Spleen (tissue), 13 donors: ENCODE measurements at places on chromosomes 6 and 20. TPM values are rescaled to one million over a fixed set of nuclear protein-coding genes. Genes with fewer than 3 reads are reported as not detected.

DNA sequence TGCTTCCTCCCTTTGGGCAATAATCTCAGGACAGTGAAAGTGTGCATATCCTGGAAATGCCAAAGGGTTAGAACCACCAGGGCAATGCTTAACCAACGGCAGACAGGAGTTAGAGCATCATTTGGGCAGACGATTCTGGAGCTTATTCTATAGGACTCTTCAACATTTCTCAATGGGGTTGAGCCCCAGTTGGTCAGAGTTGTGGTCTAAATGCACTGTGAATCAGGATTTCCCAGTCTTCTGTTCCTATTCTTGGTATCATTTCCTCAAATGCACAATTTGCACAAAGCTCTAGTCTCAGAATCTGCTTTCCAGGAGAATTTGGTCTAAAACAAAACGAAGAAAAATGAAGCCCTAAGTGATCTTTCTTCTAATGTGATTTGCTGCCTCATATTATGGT, 389.6 kb upstream of the JAG1 start:
- no peaks in the 10 kb centered on the region for H3K4me1 ChIP-seq
- H3K27ac ChIP-seq, result no peak overlapping the region
- no peak overlapping the region for H3K4me3 ChIP-seq
- no peaks in the 10 kb centered on the region for H3K27me3 ChIP-seq
- no peak for DNase-seq
- H3K36me3 ChIP-seq, result no peaks in the 10 kb centered on the region

FAM217A gene
- polyA plus RNA-seq, result not detected

GRCh38 chr6:106939848-106940247, 34.7 kb downstream of the CD24 start:
- H3K4me1 ChIP-seq, result peaks cover 5% of the 10 kb centered on the region
- no peak overlapping the region for H3K27ac ChIP-seq
- H3K36me3 ChIP-seq, result no peaks in the 10 kb centered on the region

- no peak overlapping the region for H3K4me3 ChIP-seq
- H3K36me3 ChIP-seq, result peaks cover 76% of the 10 kb centered on the region
- H3K4me1 ChIP-seq, result peaks cover 10% of the 10 kb centered on the region
- H3K27me3 ChIP-seq, result no peaks in the 10 kb centered on the region
- no peak for DNase-seq
Observed at GRCh38 chr20:32438331-32438858, 80.3 kb downstream of the ASXL1 start.

GRCh38 chr6:18485660-18486435, 98.7 kb downstream of the RNF144B start:
- H3K4me1 ChIP-seq, result no peaks in the 10 kb centered on the region
- no peak for DNase-seq
- no peaks in the 10 kb centered on the region for H3K27me3 ChIP-seq
- H3K4me3 ChIP-seq, result no peak overlapping the region
- no peaks in the 10 kb centered on the region for H3K36me3 ChIP-seq

- DNase-seq, result no peak
- H3K27ac ChIP-seq, result no peak overlapping the region
- no peaks in the 10 kb centered on the region for H3K36me3 ChIP-seq
- no peak overlapping the region for H3K4me3 ChIP-seq
Observed at GRCh38 chr20:54148947-54149764, 24.6 kb downstream of the CYP24A1 start.

FKBP1C gene
- 0.65 TPM for polyA plus RNA-seq

RHAG gene
- polyA plus RNA-seq, result not detected

- no peaks in the 10 kb centered on the region for H3K4me1 ChIP-seq
- no peak for DNase-seq
- no peaks in the 10 kb centered on the region for H3K36me3 ChIP-seq
- no peak overlapping the region for H3K4me3 ChIP-seq
Observed at GRCh38 chr6:70289299-70289698, 13.6 kb downstream of the COL9A1 start.

DNA sequence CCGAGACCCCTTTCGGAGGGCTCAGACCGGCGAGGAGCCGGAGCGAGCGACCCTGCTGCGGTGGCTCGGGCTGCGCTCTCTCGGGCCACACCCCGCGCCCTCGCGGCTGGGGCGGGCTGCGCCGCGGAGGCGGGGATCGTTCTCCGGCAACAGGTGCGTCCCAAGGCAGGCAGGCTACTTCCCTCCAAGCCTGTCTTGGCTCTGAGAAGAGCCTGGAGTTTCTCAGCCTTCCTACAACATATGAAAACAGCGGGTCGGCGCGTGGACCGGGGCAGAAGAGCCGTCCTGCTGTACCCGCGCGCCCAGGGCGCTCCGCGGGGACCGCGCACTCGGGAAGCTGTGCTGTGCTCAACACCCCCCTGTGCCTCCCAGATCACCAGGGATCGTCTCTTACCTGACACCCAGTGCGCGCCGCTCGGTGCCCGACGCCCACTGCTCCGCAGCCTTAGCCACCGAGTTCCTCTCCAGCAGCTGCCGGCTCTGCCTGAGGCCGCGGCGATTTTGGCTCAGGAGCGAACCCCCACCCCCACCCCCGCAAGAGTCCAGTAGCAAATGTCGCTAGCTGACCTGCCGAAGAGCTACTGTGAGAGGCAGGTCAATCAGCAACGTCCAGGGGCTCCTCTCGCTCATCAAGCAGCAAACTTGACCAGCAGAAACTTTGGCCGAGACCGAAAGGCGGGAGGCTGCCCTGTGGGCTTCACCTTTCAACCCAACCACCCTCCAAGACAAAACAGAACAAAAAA, 3.7 kb upstream of the OLIG3 start:
- peaks cover 50% of the 10 kb centered on the region for H3K4me1 ChIP-seq
- no peak overlapping the region for H3K27ac ChIP-seq
- H3K27me3 ChIP-seq, result peaks cover 70% of the 10 kb centered on the region

FAM83D gene
- polyA plus RNA-seq, result 1.2 TPM

GRCh38 chr6:33924681-33925080, 120.9 kb upstream of the MLN start:
- peaks cover 3% of the 10 kb centered on the region for H3K4me1 ChIP-seq
- no peak overlapping the region for H3K27ac ChIP-seq
- no peaks in the 10 kb centered on the region for H3K27me3 ChIP-seq
- H3K36me3 ChIP-seq, result no peaks in the 10 kb centered on the region

GRCh38 chr6:20900389-20901160, 366.3 kb downstream of the CDKAL1 start:
- no peaks in the 10 kb centered on the region for H3K27me3 ChIP-seq
- no peak for DNase-seq
- no peaks in the 10 kb centered on the region for H3K36me3 ChIP-seq

DNA sequence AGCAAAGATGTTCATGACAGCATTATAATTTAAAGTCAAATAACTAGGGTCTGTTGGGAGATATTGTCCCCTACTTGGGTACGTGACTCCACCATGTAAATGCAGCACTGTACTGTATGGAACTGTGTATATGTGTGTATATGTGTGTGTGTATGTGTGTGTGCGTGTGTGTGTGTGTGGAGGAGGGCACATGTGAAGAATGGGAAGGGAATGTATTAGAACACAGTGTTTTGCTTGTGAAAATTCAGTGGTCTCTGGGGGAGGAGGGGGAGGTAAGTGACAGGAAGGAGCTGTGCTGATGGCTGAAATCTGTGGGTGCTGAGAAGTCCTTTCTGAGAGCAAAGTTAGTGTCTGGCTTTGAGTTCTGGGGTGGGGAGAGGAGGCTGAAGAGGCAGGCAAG, 23.9 kb upstream of the VEGFA start:
- H3K36me3 ChIP-seq, result no peaks in the 10 kb centered on the region
- no peaks in the 10 kb centered on the region for H3K27me3 ChIP-seq
- DNase-seq, result no peak
- H3K27ac ChIP-seq, result peak overlapping the region; percentile 58
- no peaks in the 10 kb centered on the region for H3K4me1 ChIP-seq

DNA sequence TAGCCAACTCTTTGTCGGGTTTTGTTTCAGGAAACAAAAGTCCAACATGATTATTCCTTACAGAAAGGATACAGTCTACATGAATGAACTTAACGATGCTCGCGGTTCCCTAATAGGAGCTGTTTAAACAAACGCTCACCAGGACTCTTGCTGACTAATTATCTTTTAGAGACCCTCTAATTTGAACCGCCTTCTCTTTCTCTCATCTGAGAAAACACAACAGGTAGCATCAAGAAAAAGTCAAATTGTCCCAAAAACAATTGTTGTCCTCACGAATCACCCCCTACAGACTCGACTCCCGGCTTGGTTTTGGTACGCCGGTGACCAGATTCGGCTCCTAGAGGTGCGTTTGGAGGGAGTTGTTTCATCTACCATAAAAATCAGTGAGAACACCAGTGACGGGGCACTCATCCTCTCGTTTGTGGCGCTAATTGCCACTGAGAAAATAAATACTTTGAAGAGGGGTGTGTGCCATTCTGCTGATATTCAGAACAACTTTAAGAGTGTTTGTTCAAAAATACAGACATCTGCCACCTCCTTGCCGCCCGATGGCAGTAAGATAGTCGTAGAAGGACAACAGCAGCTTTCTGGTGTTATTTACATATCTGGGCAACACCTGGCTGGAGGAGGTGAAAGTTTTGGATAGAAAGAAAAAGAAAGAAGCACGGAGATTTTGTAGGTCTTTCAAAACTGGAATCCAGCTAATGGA, 1.1 kb upstream of the SIM1 start:
- peaks cover 93% of the 10 kb centered on the region for H3K27me3 ChIP-seq
- H3K4me3 ChIP-seq, result no peak overlapping the region
- H3K36me3 ChIP-seq, result no peaks in the 10 kb centered on the region
- H3K27ac ChIP-seq, result no peak overlapping the region
- DNase-seq, result no peak

RRAGD gene
- 3.1 TPM for polyA plus RNA-seq

MLN gene
- not detected for polyA plus RNA-seq

SNX3 gene
- 236 TPM for polyA plus RNA-seq

DNA sequence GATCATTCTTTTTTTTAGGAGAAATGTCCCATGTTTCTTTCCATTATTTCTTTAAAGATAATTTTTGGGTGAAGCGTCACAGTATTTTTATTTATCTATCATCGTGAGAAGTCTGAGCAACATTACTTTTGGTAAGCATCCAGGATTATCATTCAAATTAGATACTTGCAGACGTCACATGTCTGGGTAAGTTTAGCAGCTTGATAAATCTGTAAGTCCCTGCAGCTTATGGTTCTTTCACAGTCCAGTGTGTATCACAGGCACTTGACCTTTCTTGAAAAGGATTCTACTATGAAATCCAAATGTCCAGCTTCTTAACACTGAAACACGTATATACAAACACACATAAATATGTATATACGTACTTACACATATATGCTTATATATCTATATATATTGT, 359.4 kb downstream of the ESR1 start:
- H3K4me3 ChIP-seq, result no peak overlapping the region
- H3K4me1 ChIP-seq, result peaks cover 5% of the 10 kb centered on the region
- H3K27ac ChIP-seq, result no peak overlapping the region
- no peak for DNase-seq
- H3K36me3 ChIP-seq, result no peaks in the 10 kb centered on the region

- no peaks in the 10 kb centered on the region for H3K27me3 ChIP-seq
- no peaks in the 10 kb centered on the region for H3K4me1 ChIP-seq
- H3K4me3 ChIP-seq, result no peak overlapping the region
- peak overlapping the region; percentile 86 for H3K27ac ChIP-seq
- no peak for DNase-seq
Observed at GRCh38 chr20:1567392-1568162, 10.1 kb upstream of the SIRPD start.

GRCh38 chr20:51379601-51380341, 162.7 kb downstream of the NFATC2 start:
- H3K4me1 ChIP-seq, result peaks cover 6% of the 10 kb centered on the region
- no peaks in the 10 kb centered on the region for H3K36me3 ChIP-seq
- no peaks in the 10 kb centered on the region for H3K27me3 ChIP-seq
- no peak overlapping the region for H3K27ac ChIP-seq

SNX9 gene
- polyA plus RNA-seq, result 20.8 TPM

TRMT11 gene
- 10.7 TPM for polyA plus RNA-seq

C6orf163 gene
- 0.59 TPM for polyA plus RNA-seq

DNA sequence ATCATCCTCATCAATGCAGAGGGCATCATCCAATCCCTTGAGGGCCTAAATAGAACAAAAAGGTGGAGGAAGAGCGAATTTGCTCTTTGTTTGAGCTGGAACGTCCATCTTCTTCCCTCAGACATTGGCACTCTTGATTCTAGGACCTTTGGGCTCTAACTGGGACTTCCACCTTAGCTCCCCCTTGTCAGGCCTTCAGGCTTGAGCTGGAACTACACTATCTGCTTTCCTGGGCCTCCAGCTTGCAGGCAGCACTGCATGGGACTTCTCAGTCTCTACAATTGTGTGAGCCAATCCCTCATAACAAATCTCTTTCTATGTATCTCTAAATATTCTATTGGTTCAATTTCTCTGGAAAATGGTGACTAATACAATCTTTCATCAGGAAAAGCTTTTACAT, 155.4 kb downstream of the MCHR2 start:
- no peaks in the 10 kb centered on the region for H3K36me3 ChIP-seq
- no peaks in the 10 kb centered on the region for H3K27me3 ChIP-seq
- no peak for DNase-seq
- H3K4me3 ChIP-seq, result no peak overlapping the region
- H3K4me1 ChIP-seq, result no peaks in the 10 kb centered on the region

GRCh38 chr6:122984393-122984792, 11.6 kb upstream of the CLVS2 start:
- H3K27me3 ChIP-seq, result no peaks in the 10 kb centered on the region
- no peaks in the 10 kb centered on the region for H3K4me1 ChIP-seq
- H3K27ac ChIP-seq, result no peak overlapping the region
- H3K4me3 ChIP-seq, result no peak overlapping the region

DNA sequence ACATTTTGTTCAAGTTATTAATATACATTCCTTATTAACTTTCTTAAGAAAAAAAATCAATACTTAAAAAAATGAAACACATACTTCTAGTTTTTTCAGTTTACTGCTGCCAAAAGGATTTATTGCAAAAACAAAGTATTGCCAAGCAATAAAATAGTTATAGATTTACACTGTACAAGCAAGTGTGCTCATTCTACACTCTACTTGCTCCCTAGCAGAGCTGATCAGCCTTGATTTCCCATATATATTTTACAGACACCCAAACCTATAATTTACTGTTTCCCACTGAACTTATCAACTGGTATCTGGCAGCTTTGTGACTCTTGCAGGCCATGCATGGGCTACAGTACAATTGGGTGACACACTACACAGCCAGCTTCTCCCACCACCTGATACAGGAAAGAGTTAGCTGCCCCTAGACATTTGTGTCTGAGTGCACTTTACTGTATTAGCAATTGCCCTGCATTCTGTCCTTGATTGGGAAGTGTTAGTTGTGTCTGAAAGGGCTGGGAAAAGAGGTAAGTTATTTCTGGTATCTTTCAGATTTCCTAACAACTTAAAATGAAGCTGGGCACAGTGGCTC, 156.0 kb upstream of the BEND3 start:
- no peak overlapping the region for H3K27ac ChIP-seq
- H3K36me3 ChIP-seq, result no peaks in the 10 kb centered on the region
- H3K27me3 ChIP-seq, result no peaks in the 10 kb centered on the region
- no peaks in the 10 kb centered on the region for H3K4me1 ChIP-seq
- no peak for DNase-seq
- no peak overlapping the region for H3K4me3 ChIP-seq

OXT gene
- 1.00 TPM for polyA plus RNA-seq

DNA sequence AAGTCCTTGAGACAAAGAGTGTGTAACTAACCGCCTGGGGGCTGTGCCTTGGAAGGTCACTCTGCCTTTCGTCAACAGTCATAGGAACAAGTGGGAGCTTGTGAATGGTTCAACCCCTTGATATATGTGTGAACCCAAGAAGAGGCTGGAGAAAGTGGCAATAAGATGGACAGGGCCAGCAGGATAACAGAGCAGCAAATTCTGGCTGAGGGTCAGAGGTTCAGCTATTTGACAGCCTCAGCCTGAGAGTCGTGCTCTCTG, 54.9 kb downstream of the CPNE5 start:
- H3K27me3 ChIP-seq, result no peaks in the 10 kb centered on the region
- DNase-seq, result no peak
- peaks cover 41% of the 10 kb centered on the region for H3K4me1 ChIP-seq
- no peak overlapping the region for H3K4me3 ChIP-seq
- no peak overlapping the region for H3K27ac ChIP-seq

GRCh38 chr6:87633851-87634250, 43.9 kb downstream of the ORC3 start:
- H3K4me3 ChIP-seq, result no peak overlapping the region
- no peak overlapping the region for H3K27ac ChIP-seq
- H3K27me3 ChIP-seq, result no peaks in the 10 kb centered on the region
- peaks cover 5% of the 10 kb centered on the region for H3K4me1 ChIP-seq
- H3K36me3 ChIP-seq, result peaks cover 84% of the 10 kb centered on the region
